Lung (tissue), 17 donors: ENCODE measurements at places on chromosomes 4 and X.

- no peak for DNase-seq
These were observed 7.0 kb downstream of the STAG2 start for GRCh38 chrX:123968383-123969050.

- DNase-seq = no peak
These were observed 459.6 kb downstream of the AFF2 start for GRCh38 chrX:148960060-148960459.

DNA sequence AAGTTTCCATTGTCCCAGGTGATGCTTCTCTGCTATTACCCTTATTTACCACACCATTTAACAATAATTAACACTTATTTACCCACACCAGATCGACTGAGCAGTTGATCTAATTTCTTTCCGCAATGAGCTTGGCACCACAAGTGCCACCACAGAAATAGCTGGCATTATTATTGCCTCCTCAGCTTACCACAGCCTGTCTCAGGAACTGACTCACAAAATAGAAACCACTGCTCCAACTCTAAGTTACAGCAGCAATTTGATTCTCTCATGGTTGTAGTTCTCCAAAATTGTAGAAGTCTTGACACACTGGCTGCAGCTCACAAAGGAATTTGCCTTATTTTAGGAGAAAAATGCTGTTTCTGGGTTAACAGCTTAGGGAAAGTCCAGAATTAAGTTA is 22.5 kb downstream of the ZNF721 start:
- DNase-seq = no peak

GRCh38 chr4:47852136-47852535 is 14.3 kb upstream of the CORIN start:
- no peak for DNase-seq
